ENCODE measurements at places on chromosomes 13 and 19.

GRCh38 chr13:98664047-98664446 is 87.1 kb upstream of the STK24 start:
- no peak for DNase-seq

GRCh38 chr13:110212529-110212928 is 94.4 kb downstream of the COL4A1 start:
- no peak for DNase-seq

- no peak for DNase-seq
These were observed 31.0 kb downstream of the PTPRS start for GRCh38 chr19:5309438-5310204.

DNA sequence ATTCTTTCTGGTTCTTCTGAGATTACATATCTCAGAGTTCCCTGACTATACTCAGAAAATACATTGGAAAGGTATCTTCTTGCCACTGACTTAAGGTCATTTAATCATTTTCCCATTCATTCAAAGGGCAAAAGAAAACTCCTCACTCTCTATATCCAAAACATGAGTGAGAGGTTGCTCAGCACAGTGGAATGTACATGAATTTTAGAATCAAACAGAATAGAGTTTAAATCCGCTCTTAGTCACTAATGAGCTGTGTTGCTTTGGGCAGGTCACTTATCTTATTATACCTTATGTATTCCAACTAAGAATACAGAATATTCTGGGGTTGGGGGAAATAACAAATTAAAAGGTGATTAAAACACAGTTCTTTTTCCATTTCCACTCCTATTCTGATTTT is 452.6 kb upstream of the KLF12 start:
- no peak for DNase-seq

- no peak for DNase-seq
These were observed 49.5 kb downstream of the ZNF729 start for GRCh38 chr19:22335716-22336115.

- no peak for DNase-seq
These were observed 384.8 kb downstream of the SLC7A1 start for GRCh38 chr13:29210676-29211075.

- DNase-seq, result no peak
These were observed 38.3 kb upstream of the KCTD4 start for GRCh38 chr13:45238945-45239795.

GRCh38 chr13:61358599-61358998 is 57.0 kb downstream of the PCDH20 start:
- DNase-seq, result peak; percentile 64

GRCh38 chr13:30664689-30665275 is 47.1 kb downstream of the USPL1 start:
- DNase-seq, result no peak

- DNase-seq, result no peak
These were observed 25.6 kb downstream of the SHISA2 start for GRCh38 chr13:26026211-26026610.

DNA sequence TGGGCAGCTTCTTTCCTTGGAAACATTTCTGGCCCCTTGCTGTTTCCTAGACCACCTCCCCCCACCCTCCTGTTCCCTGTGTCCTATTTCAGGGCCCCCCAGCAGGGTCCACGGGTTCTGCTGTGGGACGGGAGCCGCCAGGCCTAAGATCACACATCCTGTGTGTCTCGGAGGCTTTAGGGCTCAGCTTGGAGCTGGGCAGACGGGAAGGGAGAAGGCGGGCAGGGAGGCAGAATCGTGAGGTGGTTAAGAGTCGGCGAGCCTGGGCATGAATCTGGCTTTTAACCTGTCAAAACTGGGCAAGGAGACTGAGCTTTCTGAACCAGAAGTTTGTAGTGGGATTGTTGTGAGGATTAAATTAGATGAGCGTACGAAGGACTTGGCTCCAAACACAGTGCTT is 4.8 kb downstream of the KCNC3 start:
- no peak for DNase-seq

- no peak for DNase-seq
These were observed 25.0 kb downstream of the KLF2 start for GRCh38 chr19:16349551-16350152.

DNA sequence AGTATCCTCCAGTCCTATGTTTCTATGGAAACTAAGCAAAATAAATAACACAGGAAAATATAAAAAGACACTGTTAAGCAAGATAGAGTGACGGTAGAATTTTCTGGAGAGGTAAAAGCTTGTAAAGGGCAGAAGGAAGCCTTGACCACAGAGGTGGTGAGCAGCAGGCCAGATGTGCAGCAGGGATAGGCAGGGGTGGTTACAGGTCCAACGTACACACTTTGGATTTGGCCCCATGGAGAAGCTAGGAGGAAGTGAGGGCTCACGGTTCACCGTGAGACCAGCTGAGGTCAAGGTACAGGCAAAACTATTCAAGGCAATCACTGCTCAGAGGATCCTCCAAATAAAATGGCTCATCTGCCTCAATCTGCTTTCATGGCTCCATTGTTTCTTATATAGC is 242.8 kb downstream of the B3GLCT start:
- no peak for DNase-seq

DNA sequence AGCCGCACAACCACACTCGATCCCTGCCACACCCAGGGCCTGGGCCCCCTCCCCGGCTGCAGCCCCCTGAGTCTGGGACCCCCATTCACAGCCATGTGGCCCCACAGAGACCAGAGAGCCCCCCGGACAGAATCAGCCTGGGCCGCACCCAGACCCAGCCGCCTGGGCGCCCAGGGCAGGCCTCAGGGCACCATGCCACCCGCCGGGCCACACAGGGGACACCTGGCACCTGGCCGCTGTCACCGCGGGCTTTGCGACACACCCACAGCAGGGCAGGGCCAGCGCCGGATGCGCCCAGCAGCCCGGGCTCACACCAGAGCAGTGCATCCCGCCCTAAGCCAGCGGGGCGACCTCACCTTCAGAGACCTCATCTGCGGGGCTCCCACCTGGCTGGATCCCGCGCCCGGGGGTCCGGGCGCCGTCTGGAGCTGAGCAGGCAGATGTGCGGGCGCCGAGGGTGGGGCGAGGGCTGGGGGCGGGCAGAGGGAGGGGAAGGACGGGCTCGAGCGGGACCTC is 443 bp downstream of the TBXA2R start:
- no peak for DNase-seq
